Activated effector memory CD4-positive, alpha-beta T cell treated with Interleukin-2 at 50 U/mL for 16 hours (primary cell): ENCODE measurements at places on chromosomes 1 and 21.

DNA sequence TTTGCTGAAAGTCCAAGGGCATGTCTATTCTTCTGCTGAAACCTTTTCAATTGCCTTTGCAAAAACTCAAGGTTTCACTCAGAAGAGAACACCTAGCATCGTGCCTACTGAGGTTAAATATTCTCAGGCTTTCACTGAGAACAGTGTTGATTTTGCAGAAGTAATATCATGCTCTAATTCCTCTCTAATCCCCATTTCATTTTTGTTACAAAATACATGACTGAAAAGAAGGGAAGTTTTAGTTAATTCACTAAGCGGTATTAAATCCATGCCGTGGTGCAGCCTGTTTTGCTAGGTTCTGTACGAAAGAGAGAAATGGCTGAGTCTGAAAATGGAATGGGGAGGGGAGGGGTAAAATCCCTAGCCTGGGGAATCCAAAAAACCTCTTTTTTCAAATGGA lies 163.2 kb upstream of the CAMK1G start:
- DNase-seq = no peak

- no peak for DNase-seq
These were observed 2.1 kb downstream of the BRINP3 start for GRCh38 chr1:190475421-190476141.

- DNase-seq = no peak
These were observed 869 bp downstream of the NAV1 start for GRCh38 chr1:201539561-201540431.

DNA sequence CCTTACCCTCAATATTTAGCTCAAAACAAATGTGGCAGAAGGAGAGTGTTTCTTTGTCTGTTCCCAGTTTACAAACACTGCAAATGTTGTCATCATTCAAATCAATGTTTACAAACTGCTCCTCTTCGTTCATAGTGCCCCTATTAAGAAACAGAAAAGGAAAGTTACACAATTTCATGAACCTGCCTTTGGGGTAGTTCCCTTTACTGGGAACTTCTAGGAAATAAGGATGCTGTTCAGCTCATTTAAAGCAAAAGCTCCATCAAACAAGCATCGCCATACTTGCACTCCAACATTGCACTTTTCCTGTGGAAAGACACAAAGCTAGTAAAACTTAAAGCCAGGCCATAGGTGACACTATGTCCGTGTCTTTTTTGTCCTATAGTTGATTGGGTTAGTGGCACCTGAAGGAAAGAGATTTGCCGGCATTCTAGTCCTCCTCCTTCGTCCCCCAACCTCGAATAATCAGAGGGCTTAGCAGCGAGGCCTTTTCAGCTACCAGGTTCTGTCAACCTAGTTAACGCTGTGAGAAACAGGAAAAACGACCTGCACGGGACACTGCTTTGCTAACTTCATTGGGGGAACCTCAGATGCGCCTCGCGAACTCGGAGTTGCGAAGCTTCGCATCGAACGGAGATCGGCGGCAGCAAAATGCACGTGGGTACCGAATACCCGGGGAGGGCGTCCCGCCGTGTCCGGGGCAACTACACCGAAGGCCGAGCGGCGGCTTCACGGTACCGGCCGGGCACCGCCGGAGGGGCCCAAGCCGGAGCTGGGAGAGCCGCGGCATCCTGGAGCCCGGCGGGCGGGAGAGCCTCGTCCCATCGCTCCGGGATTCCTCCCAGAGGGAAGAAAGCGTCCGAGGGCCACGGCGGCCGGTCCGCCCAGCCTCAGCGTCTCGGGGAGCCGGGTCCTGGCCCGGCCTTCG lies 706 bp downstream of the C21orf91 start:
- DNase-seq = peak; percentile 49

DNA sequence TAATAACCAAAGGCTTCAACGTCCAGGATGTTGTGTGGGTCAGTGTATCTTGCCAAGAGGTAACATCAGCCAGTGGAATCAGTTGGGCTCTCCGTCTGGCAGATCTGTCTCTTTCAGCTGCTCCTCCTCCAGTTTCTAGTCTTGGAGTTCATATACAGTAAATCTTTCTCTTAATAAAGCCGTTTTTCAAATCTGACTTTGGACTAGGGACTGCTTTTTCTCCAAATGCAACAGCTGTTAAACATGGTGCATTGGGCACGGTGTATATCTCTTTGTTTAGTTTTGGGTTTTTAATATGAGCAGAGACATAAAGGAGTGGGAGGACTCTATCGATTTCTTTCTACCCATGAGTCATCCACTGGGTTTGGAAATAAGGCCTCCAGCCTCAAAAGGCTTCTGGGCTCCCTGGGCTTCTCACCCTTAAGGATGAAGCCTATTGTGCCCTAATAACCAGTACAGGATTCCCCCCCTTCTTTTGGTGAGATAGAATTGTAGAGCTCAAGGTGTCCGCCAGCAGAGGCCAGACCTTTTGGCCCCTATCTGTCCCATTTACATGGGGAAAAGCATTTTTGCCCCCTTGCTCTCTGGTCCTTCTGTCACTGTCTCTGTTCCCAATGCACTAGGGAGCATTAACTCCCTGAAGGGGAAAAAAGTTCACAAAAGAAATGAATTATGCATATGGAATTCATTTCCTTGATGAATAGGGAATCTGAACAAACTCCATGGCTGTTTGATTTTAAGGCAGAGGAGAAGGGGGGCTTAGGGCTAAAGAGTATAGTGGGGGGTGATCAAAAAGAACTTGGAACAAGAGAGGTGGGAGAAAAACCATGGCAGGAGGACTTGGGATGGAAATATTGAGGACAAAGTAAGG lies 86.0 kb downstream of the PBX1 start:
- DNase-seq = no peak

- no peak for DNase-seq
These were observed 115.0 kb downstream of the RIPK4 start for GRCh38 chr21:41651830-41652229.

GRCh38 chr1:116139592-116140134 lies 28.5 kb downstream of the MAB21L3 start:
- DNase-seq = no peak

GRCh38 chr1:158999316-159000069 lies 10.2 kb upstream of the IFI16 start:
- no peak for DNase-seq

- DNase-seq = no peak
These were observed 66.4 kb downstream of the RGS13 start for GRCh38 chr1:192702212-192702902.

DNA sequence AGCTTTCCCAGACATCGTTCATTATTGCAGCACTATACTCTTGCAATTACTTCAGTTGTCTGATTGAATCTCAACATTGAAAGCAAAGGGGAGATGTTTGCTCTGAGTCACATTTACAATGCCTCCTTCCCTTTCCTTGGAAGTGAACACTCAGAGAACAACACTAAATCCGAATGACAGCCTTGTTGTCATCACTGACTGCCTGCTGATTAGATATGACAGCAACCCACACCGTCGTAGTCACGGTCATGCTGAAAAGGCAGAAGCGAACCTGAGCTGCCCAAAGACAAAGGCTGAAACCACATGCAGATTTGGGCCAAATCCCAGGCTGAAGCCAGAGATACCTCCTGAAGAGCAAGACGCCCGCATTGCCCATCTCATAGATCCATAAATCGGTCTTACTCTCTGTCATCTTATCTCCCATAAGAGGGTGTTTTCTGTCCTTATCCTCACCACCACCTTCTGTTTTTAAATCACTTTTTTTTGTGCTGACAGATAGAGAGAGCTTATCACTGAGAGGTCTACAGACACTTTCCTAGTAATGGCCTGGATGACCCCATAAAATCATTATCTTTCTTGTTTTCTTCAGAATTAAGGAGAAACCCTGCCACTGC lies 47.5 kb downstream of the TMCO4 start:
- DNase-seq = no peak

DNA sequence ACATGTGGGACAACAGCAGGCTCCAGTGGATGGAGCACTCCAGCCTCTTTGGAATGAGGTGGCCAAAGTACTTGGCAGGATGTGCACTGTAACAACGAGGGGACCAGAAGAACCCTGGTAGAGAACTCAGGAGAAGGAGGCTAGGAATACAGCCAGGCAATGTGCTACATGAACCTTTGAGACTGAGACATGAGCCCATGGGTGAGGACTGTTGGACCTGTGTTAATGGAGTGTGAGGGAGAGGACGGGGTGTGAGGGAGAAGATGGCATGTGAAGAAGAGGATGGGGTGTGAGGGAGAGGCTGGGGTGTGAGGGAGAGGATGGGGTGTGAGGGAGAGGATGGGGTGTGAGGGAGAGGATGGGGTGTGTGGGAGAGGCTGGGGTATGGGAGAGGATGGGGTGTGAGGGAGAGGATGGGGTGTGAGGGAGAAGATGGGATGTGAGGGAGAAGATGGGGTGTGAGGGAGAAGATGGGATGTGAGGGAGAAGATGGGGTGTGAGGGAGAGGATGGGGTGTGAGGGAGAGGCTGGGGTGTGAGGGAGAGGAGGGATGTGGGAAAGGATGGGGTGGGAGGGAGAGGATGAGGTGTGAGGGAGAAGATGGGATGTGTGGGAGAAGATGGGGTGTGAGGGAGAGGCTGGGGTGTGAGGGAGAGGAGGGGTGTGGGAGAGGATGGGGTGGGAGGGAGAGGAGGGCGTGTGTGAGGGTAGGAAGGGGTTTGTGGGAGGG lies 62.3 kb upstream of the ARTN start:
- DNase-seq = no peak
